Thymus (tissue), 14 donors: ENCODE measurements at places on chromosomes 12 and 14.

GRCh38 chr14:89327771-89328212 lies 89.2 kb downstream of the FOXN3 start:
- DNase-seq, result no peak

- no peak for DNase-seq
Observed at GRCh38 chr12:45309836-45310626, 94.1 kb downstream of the ANO6 start.

GRCh38 chr12:132675757-132676432 lies 11.2 kb downstream of the POLE start:
- DNase-seq, result no peak

GRCh38 chr12:87274594-87275245 lies 754.5 kb downstream of the C12orf50 start:
- DNase-seq, result no peak

DNA sequence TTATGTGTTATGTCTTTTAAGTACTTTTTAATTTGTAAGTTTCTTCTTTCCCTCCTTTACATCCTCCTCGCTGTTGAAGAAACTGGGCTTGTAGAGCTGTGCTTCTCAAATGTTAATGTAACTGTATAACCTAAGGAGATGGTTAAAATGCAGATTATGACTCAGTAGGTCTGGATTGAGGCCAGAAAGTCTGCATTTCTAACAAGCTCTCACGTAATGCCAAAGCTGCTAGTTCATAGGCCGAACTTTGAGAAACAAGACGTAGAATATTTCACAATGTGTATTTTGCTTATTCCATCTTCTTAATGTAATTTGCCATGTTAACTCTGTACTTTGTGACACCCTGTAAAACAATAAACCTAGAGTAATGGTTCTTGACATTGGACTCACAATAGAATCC lies 193.3 kb upstream of the SYT1 start:
- DNase-seq, result no peak

DNA sequence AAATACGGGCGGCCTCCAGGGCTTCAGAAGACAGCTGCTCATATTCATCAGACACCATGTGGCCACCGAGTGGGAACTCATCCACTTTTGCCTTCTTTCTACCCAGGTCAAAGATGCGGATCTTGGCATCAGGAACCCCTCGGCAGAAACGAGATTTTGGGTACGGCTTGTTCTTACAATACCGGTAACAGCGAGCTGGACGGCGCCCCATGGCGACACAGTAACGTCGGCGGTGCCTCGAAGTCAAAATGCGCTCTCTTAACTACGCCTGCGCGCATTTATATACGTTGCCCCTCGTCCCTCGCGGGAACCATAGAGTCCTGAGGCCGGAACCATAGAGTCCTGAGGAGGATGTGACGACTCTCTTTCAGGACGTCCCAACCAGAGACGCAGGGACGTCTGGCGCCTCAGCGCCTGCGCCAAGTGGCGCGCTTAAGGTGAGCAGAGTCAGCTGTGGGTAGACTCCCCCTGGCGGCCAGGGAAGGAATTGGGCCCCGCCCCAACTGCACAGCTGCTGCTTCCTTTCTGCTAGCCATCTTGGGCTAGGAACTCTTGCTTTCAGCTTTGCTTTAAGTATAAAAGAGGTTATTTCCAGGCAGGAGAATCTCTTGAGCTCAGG lies at the start of gene RPL10L:
TSS of gene RPL10L (minus strand) at position 256 of the 619 bp plus-strand sequence. CDS start at position 211, 45 bp downstream.
- DNase-seq, result no peak

- no peak for DNase-seq
Observed at GRCh38 chr14:92589213-92589852, 75.8 kb downstream of the RIN3 start.

DNA sequence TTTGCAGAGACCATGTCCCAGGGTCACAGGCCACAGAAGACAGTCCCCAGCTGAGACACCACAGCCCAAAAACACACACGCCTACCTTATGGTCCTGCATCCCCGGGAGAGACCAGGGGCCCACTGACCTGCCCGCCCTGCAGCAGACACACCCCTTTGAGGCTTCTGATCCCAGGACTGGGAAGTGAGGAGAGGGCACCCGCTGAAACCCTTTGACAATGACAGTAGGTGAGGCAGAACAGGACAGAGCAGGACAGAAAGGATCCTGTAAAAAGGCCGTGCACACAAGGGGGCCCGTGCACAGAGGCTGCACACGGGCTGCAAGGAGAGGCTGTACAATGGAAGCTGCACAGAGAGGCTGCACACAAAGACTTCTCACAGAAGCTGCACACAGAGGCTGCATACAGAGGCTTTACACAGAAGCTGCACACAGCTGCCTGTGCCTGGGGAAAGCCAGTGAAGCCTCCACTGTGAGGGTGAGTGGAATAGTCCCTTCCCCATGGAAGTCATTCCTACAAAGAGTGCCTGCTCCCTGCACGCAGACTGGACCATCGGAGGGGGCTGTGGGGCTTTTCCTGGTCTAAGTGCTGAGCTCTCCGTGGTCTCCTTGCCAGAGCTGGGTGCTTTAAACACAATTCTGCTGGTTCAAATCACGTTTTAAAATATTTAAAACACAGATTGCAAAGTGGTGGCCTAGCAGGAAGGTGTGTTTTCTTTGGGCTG lies 16.6 kb upstream of the SFSWAP start:
- DNase-seq, result no peak

GRCh38 chr12:102364709-102365108 lies 115.7 kb downstream of the IGF1 start:
- no peak for DNase-seq

DNA sequence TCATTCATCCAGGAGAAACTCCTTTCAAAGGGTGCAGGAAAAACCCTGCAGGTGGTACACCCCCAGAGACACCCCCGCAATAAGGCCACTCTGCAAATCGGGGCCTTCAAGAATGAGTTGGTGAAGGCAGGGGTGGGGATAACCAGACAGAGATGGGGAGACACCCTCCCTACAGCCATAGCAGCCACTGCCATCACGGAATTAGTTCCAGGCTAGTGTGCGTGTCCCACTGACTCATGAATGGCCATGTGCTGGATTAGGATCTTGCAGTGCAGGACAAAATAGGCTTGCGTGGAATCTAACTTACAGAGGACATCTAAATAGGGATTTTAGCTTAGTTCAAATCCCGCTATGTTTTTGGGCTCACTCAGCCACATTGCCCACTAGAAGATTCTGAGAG lies 37.8 kb downstream of the SPRING1 start:
- DNase-seq, result no peak

DNA sequence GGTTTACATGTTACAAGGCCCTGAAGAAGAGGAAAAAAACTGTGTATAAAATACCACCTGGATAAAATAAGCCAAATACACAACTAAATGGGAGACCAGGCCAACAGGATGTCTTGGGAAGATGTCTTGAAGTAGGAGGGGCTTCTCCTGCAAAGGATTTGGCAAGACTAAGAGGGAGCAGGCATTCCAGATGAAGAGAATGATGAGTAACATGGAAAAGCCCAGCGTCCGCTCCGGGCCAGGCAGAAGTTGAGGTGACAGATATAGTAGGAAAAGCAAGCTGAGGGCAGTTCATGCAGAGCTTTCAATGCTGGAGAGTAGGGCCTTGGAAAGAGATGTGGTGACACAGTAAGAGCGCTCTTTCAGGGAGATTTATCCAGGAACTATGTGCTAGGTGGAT lies 16.1 kb upstream of the EIF4B start:
- no peak for DNase-seq

GRCh38 chr14:59276235-59276634 lies 87.8 kb downstream of the DAAM1 start:
- DNase-seq, result no peak

DNA sequence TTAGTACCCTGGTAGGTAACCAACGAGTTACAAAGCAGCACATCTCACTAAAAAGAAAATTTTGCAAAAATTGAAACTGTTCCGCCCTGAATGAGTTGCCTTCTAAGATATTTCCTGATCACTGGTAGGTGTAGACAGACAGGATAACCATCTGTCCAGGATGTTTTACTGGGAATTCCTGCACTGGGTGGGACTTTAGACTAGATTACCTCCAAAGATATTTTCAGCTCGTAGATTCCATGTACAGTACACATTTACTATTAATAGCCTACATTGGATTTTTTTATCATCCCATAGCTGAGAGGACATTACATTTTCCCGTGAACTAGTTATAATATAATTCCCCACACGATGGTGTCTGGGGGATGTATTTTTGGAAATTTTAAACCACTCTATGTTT lies 139.6 kb downstream of the DYRK2 start:
- no peak for DNase-seq

- DNase-seq, result no peak
Observed at GRCh38 chr12:94284859-94285258, 136.5 kb downstream of the PLXNC1 start.

GRCh38 chr12:75894965-75895754 lies 136.4 kb downstream of the PHLDA1 start:
- DNase-seq, result no peak

DNA sequence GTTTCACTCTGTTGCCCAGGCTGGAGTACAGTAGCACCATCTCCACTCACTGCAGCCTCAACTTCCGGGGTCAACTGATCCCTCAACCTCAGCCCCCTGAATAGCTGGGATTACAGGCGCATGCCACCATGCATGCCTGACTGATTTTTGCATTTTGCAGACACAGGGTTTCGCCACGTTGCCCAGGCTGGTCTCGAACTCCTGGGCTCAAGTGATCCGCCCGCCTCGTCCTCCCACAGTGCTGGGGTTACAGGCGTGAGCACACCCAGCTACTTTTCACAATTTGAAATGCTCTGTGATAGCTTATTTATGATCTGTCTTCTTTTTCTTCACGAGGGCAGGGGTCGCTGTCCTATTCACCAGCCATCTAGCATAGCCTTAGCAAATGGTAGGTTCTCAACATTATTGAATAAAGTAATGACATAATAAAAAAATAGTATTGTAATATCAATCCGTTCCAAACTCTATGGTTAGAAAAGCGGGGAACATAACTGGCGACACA lies 477 bp upstream of the DDX47 start:
- DNase-seq, result no peak

DNA sequence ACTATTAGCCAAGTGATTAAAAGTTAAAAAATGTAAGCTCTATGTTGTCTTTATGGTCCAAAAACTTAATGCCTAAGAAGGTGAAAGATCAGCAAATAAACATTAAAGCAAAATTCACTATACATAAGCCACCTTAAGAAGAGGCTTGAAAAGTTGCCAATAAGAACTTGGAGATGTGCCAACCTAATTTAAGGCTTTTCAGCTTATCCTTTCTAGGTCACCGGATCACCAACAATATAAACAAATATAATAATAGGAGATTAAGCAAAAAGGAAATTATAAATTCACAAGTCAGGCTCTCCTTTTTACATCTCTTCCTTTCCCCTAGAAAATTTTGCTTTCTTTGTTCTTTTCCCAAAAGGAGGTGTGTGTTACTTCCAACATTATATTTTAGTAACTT lies 30.9 kb downstream of the SLC2A3 start:
- no peak for DNase-seq

- no peak for DNase-seq
Observed at GRCh38 chr12:75876832-75877762, 154.5 kb downstream of the PHLDA1 start.

- DNase-seq, result no peak
Observed at GRCh38 chr12:19489168-19489567, 49.9 kb downstream of the AEBP2 start.

GRCh38 chr12:114011711-114012110 lies 45.6 kb upstream of the RBM19 start:
- DNase-seq, result no peak

GRCh38 chr12:31390991-31391390 lies 65.0 kb upstream of the SINHCAF start:
- DNase-seq, result no peak

GRCh38 chr12:23686095-23686494 lies 263.4 kb downstream of the SOX5 start:
- no peak for DNase-seq

- no peak for DNase-seq
Observed at GRCh38 chr12:122022393-122023338, 982 bp downstream of the BCL7A start.

DNA sequence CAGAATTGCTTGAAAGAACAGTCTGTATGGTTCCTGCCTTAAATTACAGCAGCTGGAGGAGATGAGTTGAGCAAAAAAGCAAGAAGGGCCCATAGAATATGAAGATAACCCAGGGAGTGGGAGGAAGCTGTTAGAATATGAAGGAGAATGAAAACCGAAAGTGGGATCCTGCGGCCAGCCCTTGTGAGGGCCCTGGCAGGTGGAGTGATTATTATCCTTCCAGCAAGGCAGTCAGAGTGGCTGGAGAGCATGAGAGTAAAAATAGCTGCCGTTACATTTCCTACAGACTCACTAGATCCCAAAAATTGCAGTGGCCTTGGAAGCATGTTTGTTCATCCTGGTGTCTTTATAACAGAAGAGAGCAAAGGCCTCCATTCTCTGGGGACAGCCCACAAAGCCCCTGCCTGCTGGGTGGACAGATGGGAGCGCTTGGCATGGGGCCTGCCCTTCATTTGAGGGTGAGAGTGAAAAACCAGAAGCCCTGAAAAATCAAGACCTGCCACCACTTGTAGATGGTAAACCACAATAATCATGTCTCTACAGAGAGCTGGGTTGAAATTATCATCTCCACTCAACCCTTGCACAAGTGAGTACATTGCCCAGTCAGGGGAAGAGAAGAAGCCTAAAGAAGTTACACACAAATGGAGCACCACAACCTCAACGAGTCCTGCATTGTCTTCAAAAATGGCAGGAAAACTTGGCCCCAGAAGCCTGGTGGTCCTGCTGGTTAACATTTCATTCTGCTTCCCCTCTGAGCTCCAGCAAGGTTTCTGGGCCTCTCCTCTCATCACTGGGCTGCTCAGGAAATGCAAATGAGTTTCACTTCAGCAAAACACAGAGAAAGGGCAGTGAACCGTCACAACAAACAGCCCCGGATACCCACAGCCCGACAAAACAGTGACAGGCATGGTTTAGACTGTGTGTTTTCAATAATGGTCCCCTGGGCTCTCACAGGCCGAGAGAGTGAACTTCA lies 20.5 kb downstream of the ZDHHC22 start:
- DNase-seq, result no peak

DNA sequence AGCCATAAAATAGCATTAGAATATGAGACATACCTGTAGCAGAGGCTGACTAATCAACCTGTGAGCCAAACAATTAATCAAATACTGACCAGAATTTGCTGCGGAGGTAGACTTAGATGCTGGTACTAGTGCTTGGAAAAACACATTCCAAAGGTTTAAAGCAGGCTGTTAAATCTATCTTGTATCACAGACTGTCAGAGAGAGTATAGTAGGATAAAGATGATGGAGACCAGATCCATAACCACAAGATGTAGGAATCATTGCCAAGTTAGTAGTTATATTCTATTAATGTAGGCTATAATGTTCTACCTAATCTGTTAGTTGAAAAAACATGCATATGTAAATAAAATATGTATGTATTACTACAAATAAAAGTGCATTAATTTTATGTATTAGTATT lies 726.2 kb downstream of the SLC6A15 start:
- no peak for DNase-seq

GRCh38 chr12:98997899-98998298 lies 352.8 kb downstream of the APAF1 start:
- no peak for DNase-seq

DNA sequence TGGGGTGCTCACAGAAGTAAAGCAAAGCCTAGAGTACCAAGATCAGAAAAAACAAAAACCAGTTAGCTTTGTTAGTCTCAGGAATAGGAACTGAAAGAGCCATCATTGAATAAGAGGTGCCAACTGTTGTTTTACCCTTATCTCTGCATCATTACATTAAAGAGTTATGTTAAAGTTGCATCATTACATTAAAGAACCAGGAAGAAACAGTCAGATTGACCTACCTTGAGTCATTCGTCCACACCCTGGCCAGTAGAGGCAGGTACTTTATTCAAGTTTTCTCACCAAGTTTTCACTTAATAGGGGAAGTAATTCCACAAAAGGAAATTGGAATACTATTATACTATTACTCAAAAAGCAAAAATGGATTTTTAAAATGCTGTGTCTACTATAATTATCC lies 121.7 kb upstream of the CNOT2 start:
- no peak for DNase-seq

GRCh38 chr12:52011602-52012214 lies 5.0 kb downstream of the TAMALIN start:
- no peak for DNase-seq
